ENCODE measurements at places on chromosomes 1 and 21.

GRCh38 chr1:96340686-96341085 is 380.9 kb upstream of the PTBP2 start:
- no peak for DNase-seq

GRCh38 chr21:42254651-42255601 is 36.0 kb downstream of the ABCG1 start:
- DNase-seq: no peak

DNA sequence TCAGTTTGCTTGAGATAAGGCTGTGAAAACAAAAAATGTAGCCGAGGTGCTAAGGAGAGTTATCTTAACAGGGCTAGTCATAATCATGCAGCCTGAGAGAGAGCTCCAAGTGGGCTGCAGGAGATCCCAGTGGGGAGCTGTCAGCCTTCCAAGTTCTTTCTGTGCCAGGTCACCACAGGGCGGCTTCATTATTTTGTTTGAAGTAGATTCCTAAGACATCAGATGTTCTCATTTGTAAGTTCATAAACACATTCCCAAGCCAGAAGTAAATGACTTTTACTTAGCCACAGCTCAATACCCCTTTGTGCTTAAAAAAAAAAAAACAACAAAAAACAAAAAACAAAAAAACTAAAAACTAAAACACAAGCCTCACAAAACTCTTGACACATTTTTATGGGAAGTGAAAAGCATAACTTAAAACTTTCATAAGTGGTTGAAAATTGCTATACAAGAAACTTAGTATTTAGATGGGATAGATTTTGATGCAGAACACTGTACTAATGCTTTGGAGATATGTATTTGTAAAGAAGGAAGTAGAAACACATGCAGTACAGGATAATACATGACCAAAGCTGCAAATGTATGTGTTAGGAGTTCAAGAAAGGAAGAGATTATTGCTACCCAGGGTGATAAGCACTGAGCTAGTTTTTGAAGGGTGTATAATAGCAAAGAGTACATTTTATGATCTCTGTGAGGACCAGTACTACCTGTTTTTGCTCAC is 8.6 kb downstream of the CDC14A start:
- DNase-seq: peak; percentile 21

DNA sequence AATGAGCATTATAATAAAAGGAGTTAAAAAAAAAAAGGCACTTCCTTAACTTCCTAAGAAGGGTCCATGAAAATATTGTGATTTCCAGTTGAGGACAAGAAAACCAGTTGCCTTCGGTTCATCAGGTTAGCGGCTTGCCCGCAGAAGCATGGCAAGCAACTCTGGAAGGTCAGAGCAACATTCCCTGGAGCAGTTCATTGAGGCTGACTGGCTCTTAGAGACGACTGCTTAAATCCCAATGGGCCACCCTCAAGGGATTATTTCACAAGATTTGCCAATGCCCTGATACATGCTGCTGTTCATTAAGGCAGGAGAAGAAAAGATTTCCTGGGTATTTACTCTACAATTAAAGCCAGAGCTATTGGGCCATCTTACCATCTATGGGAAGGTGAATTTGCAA is 29.0 kb upstream of the CASQ2 start:
- no peak for DNase-seq

GRCh38 chr1:154661110-154661509 is 53.1 kb upstream of the ADAR start:
- DNase-seq: no peak

- no peak for DNase-seq
These were observed 139.9 kb upstream of the ATP1B1 start for GRCh38 chr1:168966636-168967035.

DNA sequence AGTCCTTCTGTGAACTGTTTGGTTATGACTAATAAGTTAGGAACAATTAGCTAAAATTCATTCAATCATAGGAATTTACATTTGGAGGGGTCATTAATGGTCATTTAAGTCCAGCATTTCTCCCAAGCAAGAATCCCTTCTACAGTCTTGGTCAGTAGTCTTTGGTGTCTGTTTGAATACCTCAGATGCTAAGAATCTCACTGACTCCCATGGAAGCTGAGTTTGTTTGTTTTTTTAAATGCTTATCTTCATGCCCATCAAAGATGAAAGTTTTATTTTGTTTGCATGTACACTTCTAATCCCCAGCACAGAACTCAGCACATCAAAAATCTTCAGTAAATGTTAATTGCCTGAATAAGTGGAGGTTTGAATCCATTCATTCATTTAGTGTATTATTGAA is 41.3 kb upstream of the SLC44A3 start:
- no peak for DNase-seq

GRCh38 chr1:37965301-37965700 is 18.4 kb upstream of the INPP5B start:
- no peak for DNase-seq

DNA sequence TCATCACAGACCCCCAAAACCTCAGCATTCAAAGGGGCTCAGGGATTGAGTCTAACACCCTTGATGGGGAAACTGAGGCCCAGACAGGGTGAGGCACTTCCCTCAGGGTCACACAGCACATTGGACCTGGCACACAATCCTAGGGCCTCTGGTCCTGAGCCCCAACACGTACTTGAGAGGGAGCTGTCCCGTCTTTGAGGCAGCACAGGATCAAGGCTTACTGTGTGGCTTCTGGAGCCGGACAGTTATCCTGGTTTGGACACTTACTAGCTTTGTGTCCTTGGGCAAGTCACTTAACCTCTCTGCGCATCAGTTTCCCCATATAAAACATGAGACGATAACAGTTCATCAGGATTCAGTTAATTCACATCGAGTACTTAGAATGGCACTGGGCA is 26.5 kb downstream of the RUNX3 start:
- DNase-seq: no peak

DNA sequence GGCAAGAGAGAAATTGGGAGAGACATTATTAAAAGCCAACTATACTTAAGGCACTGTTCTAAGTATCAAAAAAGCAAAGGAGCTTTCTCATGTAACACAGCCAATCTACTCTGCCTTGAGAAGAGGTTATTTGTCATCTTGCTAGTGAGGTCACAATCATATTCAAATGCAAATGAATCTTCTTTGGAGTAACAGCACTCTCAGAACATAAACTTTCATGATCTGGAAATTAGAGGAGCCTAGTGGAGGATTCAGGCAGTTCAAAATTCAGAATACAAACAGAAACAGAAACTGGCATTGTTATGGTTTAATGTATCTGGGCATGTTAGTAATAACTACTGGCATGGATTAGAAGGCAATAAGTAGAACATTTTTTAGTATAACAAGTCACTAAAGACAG is 57.4 kb downstream of the ARID4B start:
- DNase-seq: no peak

GRCh38 chr1:221961532-221962292 is 219.8 kb upstream of the DUSP10 start:
- peak; percentile 99 for DNase-seq

DNA sequence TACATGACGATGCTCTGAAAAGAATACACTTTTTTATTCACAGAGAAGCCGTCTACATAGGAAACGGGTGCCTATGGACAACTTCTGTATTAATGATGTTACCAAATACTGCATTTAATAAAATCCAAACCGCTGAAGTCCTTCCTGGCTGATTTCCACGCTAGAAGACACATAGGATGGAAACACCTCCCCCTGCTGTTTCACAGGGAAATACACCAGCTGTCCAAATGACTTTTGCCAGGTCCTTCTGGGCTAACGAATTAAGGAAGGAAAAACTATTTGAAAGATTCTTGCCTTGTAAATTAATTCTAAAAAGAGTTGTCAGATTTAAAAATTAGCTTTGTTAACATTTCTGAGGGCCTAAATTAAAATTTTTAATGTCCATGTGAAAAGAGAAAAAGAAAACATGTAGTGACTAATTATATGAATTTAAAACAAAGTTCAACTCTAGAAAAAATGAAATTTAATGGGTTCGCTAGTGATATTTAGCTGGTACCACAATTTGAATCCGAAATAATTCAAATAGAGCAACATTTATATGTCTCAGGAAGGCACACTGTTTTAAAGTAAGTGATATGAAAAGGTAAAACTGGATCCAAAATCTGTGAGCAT is 146.0 kb downstream of the RERE start:
- peak; percentile 62 for DNase-seq

GRCh38 chr1:60228041-60228491 is 154.5 kb upstream of the C1orf87 start:
- DNase-seq: no peak

DNA sequence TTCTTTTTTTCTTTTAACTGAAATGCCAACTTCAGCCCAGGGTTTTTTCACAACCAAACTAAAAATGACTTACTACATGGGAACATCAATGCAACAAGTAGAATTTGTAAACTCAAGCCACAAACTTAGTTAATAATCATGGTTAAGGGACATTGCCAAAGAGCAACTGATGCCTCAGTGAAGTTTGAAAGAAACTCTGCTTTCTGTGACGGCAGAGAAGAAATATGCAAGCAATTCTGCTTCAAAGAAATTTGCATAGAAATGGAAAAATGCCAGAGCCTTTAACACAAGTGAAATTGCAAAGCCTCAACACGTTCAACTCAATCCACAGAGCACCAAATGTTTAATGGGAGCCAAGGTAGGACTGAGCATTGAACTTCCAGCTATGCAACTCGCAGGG is 5.0 kb upstream of the CHD5 start:
- DNase-seq: no peak

GRCh38 chr1:240484804-240485443 is 127.0 kb downstream of the GREM2 start:
- DNase-seq: no peak

DNA sequence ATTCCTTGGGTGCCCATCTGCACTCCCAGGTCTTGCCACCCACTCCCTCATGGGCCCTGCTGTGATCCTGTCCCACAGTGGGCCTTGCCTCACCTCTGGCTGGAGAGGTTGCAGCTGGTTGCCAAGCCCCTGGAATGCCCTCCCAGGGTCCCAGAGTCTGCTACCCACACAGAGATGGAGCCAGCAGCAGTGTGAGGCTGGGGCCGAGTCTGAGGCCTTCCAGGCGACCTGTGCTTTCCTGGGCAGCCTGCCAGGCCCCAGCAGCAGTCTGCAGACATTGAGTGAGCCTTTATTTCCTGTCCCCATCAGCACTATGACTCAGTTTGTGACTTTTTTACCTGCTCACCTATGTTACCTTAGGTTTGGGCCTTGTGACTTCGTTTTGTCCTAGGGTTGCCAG is 25.0 kb upstream of the TSPAN2 start:
- DNase-seq: no peak

GRCh38 chr1:6454856-6455751 is 10.9 kb downstream of the TNFRSF25 start:
- no peak for DNase-seq

GRCh38 chr1:77986810-77987209 is 7.9 kb upstream of the FUBP1 start:
- no peak for DNase-seq

DNA sequence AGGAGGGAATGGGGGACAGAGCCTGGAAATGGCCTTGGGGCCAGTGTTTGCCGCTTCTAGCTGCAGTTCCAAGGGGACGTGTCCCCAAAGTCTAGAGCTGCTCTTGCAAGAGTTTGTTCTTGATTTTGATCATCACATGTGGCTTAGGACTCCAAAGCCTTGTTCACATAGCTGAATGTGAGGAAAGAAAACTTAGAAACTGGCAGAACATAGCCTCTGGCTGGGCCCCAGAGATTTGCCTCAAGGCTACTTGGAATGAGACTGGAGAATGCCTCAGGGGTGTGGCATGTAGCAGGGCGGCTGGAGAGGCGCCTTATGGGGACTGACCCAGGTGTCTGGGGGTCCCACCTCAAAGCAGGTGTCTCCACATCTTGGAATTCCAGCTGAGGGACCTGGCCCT is 2.3 kb downstream of the PDXK start:
- no peak for DNase-seq

DNA sequence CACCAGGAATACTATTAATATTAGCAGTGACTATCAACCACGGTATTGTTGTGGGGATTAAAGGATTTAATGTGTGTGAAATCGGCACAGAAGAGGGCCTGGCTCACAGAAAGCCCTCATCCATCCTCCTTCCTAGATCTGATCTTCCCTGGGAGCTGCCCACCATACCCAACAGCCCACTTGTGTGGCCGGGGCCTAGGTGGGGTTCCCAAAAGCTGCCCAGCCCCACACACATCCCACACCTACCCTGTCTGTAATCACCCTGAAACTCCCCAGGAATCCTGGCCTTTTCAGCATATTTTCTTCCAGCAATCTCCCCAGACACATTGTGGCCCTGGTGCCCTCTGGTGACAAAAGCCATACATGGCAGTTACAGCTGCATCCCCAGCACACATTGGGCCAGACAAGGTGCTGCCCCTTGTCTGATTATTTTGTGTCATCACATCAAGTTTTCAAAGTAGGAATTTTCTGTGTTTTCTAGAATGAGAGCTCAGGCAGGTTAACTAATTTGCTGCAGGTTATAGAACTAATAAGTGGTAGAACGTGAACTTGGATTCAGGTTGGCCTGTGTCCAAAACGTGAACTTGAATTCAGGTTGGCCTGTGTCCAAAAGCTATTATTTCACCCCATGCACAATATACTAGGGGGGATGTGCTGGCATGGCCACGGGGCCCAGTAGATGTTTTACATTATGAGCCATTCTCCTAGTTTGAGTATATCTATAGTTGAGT is 5.3 kb upstream of the SLC6A9 start:
- peak; percentile 77 for DNase-seq

DNA sequence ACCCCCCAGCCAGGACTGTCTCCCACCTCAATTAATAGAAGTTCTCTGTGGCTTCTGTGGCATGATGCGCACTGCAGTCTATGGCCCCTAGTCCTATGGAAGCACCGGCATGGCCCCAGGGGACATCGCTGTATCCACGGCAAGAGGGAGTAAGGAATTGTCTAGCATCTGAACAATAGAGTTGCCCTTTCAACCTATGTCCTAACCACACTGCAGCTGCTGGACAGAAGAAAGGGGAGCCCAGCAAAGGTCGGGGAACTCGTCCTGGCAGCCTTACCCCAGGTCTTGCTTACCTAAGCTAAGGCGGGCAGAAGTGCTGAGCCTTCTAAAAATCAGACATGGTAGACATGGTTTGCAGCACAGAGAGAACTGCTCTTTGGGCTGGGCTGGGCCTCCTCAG is 103.3 kb upstream of the EDN2 start:
- no peak for DNase-seq

DNA sequence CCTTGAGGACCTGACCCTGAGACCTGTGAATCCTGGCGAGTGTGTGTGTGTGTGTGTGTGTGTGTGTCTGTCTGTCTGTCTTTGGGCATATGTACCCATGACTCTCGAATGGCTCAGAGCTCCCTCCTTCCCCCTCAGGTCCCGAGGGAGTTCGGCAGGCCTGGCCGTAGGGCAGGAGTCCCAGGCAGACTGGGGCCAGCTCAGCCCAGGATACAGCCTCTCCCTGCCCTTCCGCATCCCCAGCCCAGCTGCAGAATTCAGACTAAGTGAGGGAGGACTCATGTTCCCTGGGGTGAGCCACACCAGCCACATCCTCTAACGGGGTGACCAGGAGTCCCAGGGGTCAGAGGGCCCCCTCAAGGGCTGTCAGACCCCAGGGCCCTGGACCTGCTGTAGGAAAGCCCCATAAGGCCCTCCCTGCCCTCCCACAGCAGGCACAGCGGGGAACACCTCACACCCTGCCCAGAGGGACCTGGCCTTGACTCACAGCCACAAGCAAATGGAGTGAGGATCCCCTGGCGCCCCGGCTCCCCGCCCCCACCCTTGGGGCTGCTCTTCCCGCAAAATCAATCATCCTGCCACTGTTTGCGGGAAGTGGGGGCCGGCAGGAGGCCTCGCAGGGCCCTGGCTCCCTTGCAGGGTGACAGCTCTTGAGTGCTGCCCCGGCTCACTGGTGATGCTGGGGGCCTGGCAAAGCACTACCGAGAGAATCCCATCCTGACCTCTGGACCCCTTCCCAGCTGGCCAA is 101.7 kb upstream of the CASZ1 start:
- no peak for DNase-seq

GRCh38 chr1:182203191-182203875 is 141.8 kb upstream of the ZNF648 start:
- DNase-seq: no peak
